NCI-H446 treated with DMSO at 0.1 percent for 48 hours (cell line): ENCODE measurements at places on chromosomes 3 and 15.

- DNase-seq: no peak
Observed at GRCh38 chr15:56034514-56034913, 41.1 kb upstream of the NEDD4 start.

DNA sequence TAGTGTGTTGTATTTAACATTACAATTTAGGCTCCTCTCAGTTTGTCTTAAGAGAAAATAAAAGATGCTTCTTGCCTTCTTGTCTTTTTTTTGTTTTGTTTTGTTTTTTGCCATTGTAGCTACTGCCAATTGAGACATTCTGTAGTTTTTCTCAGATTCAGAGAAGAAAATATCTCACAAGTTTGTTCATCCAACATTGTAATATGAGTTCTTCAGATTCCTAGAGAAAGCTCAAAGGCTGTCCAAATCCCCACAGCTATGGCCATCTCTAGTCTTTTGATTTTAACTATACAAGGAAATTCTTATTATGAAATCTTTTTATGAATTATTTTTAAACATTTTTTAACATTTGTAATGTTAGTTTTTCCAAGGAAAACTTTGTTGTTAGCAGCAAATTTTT is 264.7 kb downstream of the RBMS3 start:
- no peak for DNase-seq

GRCh38 chr3:124832782-124833709 is 54.1 kb downstream of the ITGB5 start:
- no peak for DNase-seq

- DNase-seq: no peak
Observed at GRCh38 chr3:120471643-120472042, 20.9 kb upstream of the FSTL1 start.

DNA sequence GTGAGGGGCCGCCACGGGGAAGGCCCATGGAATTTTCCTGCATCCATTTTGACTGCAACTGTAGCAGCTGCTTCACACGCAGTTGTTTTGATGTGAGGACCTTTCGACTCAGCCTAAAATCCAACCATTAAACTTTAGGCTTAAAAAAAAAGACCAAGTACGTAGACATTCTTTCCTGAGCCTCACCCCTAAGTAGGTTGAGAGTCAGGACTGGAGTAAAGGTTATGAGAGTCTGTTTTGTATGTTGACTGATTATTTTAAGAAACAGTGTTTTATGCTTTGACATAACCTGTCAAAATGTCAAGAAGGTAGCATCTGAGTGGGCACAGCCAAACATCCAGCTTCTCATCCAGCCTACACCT is 45.7 kb upstream of the AMOTL2 start:
- DNase-seq: no peak

- DNase-seq: no peak
Observed at GRCh38 chr15:29945943-29946596, 123.8 kb upstream of the TJP1 start.

- no peak for DNase-seq
Observed at GRCh38 chr3:142782616-142783015, 58.8 kb downstream of the TRPC1 start.

DNA sequence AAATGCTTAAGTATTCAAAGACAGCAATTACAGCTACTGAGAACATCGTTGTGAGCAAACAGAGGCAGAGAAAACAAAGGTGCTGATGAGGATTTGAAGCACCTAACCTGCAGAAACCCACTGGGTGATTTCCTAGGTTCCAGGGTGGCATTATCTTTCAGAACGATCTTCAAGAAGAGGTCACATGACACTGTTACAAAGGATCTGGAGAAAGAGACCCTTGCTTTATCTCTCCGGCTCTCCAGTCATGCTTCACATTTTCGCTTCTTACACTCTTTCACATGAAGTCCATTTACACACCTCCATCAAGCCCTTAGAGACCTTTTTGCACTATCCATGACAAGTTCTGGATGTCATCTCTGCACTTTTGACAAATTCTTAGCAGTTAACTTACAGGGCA is 70.8 kb downstream of the GOLGA8B start:
- DNase-seq: no peak

DNA sequence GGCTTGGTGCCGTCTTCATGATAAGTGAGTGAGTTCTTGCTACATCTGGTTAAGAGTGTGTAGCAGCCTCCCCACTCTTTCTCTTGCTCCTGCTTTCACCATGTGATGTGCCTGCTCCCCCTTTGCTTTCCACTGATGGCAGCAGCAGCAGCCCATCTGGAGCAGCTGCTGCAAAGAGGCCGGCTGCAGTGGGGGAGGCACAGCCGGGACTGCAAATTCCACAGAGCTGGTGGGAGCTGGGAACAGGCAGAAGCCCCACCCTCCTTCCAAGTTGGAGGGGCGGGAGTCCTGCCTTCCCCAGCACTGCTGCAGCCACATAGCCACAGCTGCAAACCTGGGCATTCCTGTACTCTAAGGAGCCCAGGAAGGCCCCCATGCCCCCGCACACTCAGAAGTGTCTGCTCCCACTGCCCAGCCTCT is 62.8 kb upstream of the IMPG2 start:
- DNase-seq: no peak

- DNase-seq: no peak
Observed at GRCh38 chr3:52838561-52839267, 3.9 kb upstream of the MUSTN1 start.

DNA sequence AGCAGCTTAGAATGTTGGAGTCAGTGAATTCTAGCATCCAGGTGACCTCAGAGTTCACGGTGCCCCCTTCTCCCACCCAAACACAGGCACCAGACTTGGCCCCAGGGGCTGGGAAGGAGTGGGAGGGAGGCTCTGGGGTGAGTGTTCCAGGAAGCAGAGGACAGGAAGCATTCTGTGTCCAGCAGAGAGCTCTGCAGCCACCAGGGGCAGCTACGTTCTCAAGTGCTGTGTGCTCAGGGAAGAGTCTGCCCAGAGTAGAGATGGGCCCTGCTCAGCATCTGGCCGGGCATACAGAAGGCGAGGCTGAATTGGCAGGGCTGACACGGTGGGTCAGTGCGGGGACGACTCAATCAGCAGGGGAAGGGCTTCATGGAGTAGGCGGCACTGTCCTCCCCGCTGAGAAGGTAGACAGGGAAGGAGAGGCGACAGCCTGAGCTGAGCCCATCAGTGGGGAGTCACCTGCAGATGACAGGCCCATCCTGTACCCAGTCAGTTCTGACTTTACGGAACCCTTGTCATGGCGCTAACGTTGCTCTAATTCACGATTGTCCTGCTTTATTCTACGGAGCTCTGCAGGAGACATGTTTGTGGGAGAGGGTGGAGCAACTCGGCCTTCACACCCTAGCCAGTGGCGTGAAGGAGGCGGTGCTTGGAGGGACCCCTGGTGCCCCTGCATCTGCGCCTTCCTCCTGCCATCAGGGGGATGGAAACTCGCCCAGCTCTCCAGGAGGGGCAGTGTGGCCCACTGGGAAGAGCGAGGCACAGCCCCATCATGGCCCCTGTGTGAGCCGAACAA is 82.2 kb downstream of the C3orf70 start:
- no peak for DNase-seq

- no peak for DNase-seq
Observed at GRCh38 chr15:59457103-59457502, 19.1 kb downstream of the FAM81A start.

DNA sequence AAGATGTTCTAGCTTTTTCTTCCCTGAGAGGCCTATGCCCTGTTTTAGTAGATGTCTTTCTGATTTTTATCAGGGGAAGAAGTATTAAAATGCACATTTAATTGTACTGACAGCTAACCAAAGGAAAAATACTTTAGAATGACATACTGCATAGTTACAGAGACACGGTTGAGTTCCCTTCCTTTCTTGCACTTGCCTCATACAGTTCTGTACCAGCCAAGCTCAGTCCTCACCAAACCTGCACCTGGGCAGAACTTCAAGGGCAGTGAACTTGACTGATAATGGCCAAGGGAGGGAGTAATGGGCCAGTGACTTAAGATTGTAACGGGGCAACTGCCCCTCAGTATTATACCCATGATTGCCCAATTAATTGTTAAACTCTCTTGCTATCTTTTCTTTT is 34.1 kb upstream of the RASGRP1 start:
- DNase-seq: no peak

DNA sequence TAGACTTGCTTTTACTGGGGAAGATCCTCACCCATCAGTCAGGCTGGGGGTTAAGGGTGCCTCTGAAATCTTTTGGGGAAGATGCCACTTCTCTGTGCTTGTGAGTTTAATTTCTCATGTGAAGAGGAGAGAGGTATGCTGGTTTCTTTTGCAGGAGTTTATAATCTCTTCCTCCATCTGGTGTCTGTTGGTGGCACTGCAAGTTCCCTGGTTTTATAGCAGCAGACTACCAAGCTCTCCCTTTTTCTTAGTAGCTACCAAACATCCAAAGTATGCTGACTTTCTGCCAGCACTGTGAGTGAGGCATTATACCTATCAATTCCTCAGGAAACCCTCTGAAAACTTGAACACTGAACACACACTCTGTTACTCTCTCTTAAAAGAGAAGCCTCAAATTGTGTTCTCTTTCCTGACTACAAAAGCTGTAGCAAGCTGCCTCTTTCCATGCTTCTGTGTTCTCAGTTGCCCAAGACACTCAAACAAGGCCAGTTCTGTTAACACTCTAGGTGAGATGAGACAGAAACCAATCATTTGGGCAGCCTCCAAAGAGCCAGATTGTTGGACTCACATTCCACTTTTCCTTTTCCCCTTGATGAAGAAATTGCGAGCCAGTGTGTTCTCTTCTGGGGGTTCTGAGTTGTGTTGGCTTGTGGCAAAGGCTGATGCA is 299.5 kb downstream of the GAP43 start:
- peak; percentile 75 for DNase-seq

DNA sequence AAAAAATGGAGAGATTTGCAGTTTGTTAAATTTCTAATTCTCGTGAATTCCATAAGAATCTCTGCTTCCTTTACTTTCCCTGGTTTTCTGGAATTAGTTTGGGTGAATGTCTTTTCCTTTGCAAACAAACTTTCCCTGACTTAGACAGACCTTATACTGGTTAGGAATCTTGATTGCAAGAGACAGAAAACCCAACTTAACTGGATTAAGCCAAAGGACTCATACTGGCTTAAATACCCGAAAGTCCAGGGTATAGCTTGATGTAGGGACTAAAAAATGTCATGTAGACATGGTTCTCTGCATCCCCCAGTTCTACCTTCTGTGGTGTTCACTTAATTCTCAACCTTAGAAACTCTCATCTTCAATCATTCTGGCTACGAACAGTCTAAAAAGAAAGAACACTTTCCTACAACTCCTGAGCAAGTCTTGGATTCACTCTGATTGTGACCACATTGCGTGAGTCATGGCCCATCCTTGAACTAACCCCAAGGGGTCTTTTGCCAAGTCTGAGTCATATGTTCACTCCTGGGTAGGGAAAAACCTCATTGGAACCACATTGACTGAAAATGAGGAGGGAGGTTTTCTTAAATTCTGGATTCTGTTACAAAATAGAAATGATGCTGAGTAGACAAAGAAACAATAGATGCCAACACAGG is 136.0 kb upstream of the DAZL start:
- no peak for DNase-seq

DNA sequence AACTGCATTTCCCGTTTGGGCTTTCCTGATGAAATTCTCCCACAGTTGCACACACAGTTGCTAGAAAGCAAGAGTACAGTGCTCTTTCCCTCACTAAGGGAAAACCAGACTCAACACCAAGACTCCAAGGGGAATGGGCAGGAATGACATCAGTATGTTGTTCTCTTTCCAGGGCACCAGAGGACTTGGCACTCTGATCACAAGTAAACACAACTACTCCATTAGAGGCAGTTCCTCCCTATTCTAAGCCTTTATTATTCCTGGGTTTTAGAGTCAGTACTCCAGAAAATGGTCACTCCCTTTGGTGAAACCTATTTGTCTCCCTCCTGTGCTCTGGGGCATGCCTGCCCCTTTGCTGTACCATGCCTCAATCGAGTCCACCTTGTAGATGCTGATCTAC is 52.3 kb upstream of the VGLL4 start:
- DNase-seq: no peak

DNA sequence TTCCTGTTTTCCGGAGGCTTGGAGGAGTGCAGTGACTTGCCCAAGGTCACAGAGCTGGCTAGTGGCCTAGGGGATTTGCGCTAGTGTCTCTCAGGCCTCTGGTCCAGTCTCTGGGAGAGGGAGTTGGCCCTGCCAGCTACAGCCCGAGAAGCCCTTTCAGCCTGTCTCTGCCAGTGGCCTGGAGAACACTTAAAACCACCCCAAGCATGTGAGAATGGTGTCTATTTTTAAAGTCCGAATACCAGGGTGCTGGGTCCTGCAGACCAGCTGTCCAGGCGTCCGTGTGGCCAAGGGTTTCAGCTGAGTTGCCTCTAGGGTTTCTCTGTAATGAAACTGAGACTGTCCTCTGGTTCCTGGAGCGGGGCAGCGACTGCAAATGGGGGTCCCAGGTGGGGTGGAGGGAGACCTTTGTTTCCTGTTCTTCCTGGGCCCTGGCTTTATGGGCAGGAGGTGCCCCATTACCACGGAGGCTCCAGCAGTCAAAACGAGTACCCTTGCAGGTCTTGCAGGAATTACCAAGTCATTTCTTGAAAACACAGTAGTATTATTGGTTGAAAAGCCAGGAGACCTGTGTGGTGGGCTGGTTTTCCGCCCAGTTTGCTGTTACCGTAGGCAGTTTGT is 2.2 kb downstream of the CAND2 start:
- DNase-seq: no peak

DNA sequence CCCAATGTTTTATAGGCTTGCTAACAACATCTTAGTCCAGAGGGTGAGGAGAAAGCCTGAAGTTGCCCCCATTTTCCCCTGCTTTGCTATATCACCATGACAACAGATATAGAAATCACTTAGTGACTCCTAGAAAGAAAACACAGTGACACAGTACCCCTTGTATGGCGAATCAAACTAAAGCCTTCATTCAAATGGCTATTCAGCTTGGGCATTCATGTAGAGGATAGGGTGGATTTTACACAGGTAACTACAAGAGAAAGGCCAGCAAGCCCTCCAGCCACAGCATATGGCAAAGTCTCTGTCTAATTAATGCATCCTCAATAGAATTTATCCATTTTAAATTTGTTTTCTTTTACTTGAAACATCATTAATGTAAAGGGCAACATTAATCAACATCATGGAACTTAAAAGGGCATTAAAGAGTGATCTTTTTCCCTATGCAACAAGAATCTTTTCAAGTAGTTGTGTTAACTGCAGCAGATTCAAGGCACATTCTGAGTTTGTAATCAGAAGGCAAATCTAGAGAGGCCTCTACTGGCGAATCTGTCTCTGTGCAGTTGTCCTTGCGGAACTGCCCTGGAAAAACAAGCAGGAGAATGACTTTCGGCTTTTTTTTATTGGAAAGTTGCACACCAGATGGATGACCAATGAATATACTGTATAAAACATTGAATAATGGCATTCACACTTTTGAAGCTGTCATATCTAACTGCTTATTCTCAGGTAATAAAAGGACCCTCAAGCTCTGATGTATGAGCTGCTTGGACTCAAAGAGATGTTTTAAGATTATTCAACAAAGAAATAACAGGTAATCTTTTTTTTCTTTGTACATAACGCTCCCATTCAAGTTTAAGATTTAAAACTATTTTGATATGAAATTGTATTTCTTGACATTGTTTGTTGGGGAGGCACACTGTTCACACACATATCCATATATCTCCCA is 621.7 kb upstream of the AGTR1 start:
- DNase-seq: peak; percentile 17

- no peak for DNase-seq
Observed at GRCh38 chr15:67843571-67844387, 3.9 kb upstream of the RNU6-1 start.

- DNase-seq: no peak
Observed at GRCh38 chr15:38883987-38884386, 319.4 kb upstream of the RASGRP1 start.
